Subcutaneous preadipocyte (primary cell): ENCODE measurements at places on chromosomes 6 and 20. TPM values are rescaled to one million over a fixed set of nuclear protein-coding genes. Genes with fewer than 3 reads are reported as not detected.

C6orf15 gene
- total RNA-seq = not detected in 2 replicates

ENTPD6 gene
- 55.5 and 67.4 TPM in 2 replicates for total RNA-seq

RAET1L gene
- total RNA-seq = not detected in 2 replicates

NOP56 gene
- 173 and 243 TPM in 2 replicates for total RNA-seq

JPH2 gene
- under 0.01 and 0.20 TPM in 2 replicates for total RNA-seq

TFAP2C gene
- total RNA-seq = 1.2 TPM in 1 of 2 replicates, not detected in the other

IRF4 gene
- total RNA-seq = 8.5 and 9.0 TPM in 2 replicates

FAM209B gene
- total RNA-seq = not detected in 2 replicates

APCDD1L gene
- total RNA-seq = 1.8 and 3.9 TPM in 2 replicates

ULBP2 gene
- total RNA-seq = 1.5 and 2.2 TPM in 2 replicates

ZNF311 gene
- total RNA-seq = 0.98 and 1.1 TPM in 2 replicates

RBPJL gene
- not detected in 2 replicates for total RNA-seq

RAB44 gene
- total RNA-seq = under 0.01 TPM in 1 of 2 replicates, not detected in the other

SIRPB1 gene
- 0.37 and 0.39 TPM in 2 replicates for total RNA-seq

KHDC1L gene
- not detected in 2 replicates for total RNA-seq

GHRH gene
- not detected in 2 replicates for total RNA-seq

FILIP1 gene
- total RNA-seq = under 0.01 and 0.37 TPM in 2 replicates

BHLHE23 gene
- total RNA-seq = not detected in 2 replicates

RIPPLY2 gene
- under 0.01 and 1.4 TPM in 2 replicates for total RNA-seq

FKBP1A gene
- 182 and 223 TPM in 2 replicates for total RNA-seq

RIPOR3 gene
- 2.2 and 19.8 TPM in 2 replicates for total RNA-seq

TSHZ2 gene
- total RNA-seq = 6.8 and 9.6 TPM in 2 replicates

RIPOR2 gene
- total RNA-seq = 0.20 and 1.1 TPM in 2 replicates

MAS1 gene
- total RNA-seq = not detected in 2 replicates

LAMP5 gene
- total RNA-seq = under 0.01 TPM in 1 of 2 replicates, not detected in the other

SYTL3 gene
- 0.37 and 1.6 TPM in 2 replicates for total RNA-seq

BPI gene
- not detected in 2 replicates for total RNA-seq

HECA gene
- total RNA-seq = 18.0 and 19.0 TPM in 2 replicates

MYCT1 gene
- total RNA-seq = not detected in 2 replicates

KIF25 gene
- not detected in 2 replicates for total RNA-seq

PBX2 gene
- total RNA-seq = 21.3 and 28.7 TPM in 2 replicates

BMP7 gene
- not detected in 2 replicates for total RNA-seq

NHSL1 gene
- total RNA-seq = 19.1 and 19.9 TPM in 2 replicates

CST2 gene
- total RNA-seq = not detected in 2 replicates

OOEP gene
- not detected in 2 replicates for total RNA-seq

LY6G6D gene
- total RNA-seq = not detected in 2 replicates

TCP11 gene
- total RNA-seq = 0.37 and 0.59 TPM in 2 replicates

WDR46 gene
- 90.0 and 92.3 TPM in 2 replicates for total RNA-seq

LTA gene
- total RNA-seq = not detected in 2 replicates

ANGPT4 gene
- total RNA-seq = not detected in 2 replicates

HLA-DPB1 gene
- total RNA-seq = 1.8 and 10.2 TPM in 2 replicates

LY86 gene
- not detected in 2 replicates for total RNA-seq

KIF13A gene
- total RNA-seq = 26.1 and 29.3 TPM in 2 replicates

CHRNA4 gene
- not detected in 2 replicates for total RNA-seq

HLA-F gene
- total RNA-seq = 4.8 and 8.4 TPM in 2 replicates

IL17F gene
- not detected in 2 replicates for total RNA-seq

PIGU gene
- total RNA-seq = 14.5 and 16.2 TPM in 2 replicates

BMP2 gene
- total RNA-seq = 1.1 and 2.5 TPM in 2 replicates

ADRM1 gene
- 112 and 115 TPM in 2 replicates for total RNA-seq

TFAP2D gene
- not detected in 2 replicates for total RNA-seq

GNAS-AS1 gene
- total RNA-seq = 1.1 and 2.0 TPM in 2 replicates

BTBD3 gene
- 15.4 and 20.3 TPM in 2 replicates for total RNA-seq

RSPO3 gene
- total RNA-seq = not detected in 2 replicates

C20orf96 gene
- 0.59 and 1.8 TPM in 2 replicates for total RNA-seq

CDH22 gene
- total RNA-seq = under 0.01 TPM in 1 of 2 replicates, not detected in the other

NRSN1 gene
- not detected in 2 replicates for total RNA-seq

TMC2 gene
- under 0.01 TPM in 1 of 2 replicates, not detected in the other for total RNA-seq

MARCKS gene
- 43.0 and 92.5 TPM in 2 replicates for total RNA-seq

ITPR3 gene
- 66.1 and 103 TPM in 2 replicates for total RNA-seq
